ENCODE measurements at places on chromosomes 3 and 15.

- DNase-seq: no peak
Measured at GRCh38 chr15:70240082-70240481, 142.4 kb upstream of the TLE3 start.

DNA sequence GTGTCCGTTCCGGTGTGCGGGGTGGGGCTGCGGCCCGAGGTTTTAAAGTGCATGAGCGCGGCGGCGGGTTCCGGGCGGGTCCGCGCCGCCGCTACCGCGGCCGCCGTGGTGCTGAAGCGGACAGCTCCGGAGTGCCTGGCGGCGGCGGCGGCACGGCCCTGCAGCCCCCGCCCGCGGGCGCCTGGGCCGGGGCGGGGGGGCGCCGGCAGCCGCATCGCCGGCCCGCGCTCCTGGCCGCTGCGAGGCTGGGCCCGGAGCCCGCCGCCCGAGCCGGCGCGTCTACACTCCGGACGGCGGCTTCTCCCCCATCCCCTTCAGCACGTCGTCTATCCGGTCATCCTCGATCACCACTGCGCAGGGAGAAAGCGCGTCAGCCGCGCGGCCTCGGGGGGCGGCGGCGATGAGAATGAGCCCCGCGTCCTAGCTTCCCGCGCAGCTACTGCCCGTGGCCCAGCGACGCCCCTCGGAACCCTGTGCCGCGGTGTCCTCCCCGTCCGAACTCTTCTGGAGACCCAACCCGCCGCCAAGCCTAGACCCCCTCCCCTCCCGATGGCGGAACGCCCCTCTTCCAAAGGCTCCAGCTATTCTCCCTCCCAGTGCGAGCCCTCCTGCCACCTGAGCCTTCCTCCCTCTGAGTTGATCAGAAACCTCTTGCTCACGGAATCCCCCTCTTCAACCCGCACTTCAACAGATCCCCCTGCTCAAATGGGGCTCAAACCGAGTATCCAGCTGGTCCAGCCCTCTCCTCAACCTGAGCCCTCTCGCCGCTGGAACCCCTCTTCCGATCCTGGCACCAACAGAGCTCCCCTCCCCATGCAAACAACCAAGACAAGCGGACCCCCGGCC is 1.3 kb downstream of the CAMK2N2 start:
- no peak for DNase-seq

DNA sequence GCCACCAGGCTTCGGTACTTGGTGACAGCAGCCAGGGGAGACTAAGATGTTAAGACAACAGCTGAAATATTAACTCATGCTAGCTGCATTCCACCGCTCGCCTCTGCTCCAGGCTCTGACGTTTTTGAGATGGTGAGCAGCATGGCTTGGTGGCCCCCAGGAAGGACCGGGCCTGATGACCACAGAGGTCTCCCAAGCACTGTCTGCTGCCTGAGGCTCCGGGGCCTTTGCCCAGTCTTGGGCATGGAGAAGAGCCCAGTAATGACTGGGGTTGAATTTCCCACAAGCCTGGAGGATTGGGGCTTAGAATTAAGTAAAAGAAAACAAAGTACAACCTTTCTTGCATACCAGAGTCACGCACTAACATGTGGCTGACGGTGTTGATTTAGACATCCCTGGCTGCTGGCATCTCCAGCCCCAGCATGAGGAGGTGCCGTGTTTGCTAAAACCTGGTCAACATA is 243.6 kb upstream of the LYSMD4 start:
- no peak for DNase-seq

- no peak for DNase-seq
Measured at GRCh38 chr3:177597311-177598096, 400.2 kb upstream of the TBL1XR1 start.

GRCh38 chr3:119967353-119968006 is 126.8 kb downstream of the GSK3B start:
- DNase-seq: no peak

DNA sequence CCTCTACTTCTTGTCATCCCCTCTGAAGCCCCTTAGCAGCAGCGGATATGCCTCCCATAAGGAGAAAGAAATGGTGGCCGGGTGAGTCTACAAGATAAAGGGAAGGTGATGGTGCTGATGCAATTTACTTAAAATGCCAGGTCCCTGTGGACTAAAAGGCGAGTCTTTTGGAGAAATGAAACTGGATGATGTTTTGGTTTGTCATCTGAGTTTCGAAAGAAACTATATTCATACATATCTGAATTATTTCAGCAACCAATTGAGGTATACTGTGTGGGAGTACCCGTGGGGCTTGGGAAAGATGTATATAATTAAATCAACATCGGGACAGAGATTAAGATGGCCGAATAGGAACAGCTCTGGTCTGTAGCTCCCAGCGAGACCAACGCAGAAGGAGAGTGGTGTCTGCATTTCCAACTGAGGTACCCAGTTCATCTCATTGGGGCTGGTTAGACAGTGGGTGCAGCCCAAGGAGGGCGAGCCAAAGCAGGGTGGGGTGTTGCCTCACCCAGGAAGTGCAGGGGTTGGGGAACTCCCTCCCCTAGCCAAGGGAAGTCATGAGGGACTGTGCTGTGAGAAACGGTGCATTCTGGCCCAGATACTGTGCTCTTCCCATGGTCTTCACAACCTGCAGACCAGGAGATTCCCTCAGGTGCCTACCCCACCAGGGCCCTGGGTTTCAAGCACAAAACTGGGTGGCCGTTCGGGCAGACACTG is 210.6 kb upstream of the CHRM5 start:
- no peak for DNase-seq

- no peak for DNase-seq
Measured at GRCh38 chr15:42716125-42716524, 20.8 kb downstream of the CDAN1 start.

DNA sequence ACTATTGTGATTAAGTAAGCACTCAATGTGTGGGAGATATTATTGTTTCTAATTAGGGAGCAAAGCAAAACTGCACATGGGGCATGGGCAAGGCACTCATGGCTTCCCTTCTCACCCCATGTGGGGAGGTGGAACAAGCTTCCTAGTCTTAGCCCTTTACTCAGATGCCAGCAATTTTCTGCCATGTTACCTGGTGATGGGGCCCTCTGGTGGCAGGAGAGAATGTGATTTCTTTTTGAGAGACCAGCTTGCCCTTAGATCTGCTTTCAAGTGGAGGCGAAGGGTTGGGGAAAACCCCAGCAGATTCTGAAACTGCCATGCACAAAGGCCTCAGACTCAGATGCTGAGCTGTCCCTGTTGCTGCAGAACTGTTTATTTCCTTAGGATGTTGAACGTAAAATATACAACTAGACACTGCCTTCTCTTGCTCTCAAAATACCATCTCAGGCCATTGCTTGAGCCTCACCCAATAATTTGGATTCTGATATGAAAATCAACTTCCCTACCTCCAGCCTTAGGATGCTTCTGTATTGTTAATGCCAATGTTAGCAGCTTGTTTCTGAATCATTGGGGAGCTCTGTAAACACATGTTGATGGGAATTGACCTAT is 130.2 kb upstream of the TPRG1 start:
- no peak for DNase-seq

GRCh38 chr3:7977245-7978086 is 524.2 kb upstream of the LMCD1 start:
- no peak for DNase-seq

All from D721Med (cell line).